ENCODE measurements at places on chromosomes 13 and 19.

GRCh38 chr19:40822161-40822560 is 23.2 kb downstream of the EGLN2 start:
- no peak for DNase-seq

DNA sequence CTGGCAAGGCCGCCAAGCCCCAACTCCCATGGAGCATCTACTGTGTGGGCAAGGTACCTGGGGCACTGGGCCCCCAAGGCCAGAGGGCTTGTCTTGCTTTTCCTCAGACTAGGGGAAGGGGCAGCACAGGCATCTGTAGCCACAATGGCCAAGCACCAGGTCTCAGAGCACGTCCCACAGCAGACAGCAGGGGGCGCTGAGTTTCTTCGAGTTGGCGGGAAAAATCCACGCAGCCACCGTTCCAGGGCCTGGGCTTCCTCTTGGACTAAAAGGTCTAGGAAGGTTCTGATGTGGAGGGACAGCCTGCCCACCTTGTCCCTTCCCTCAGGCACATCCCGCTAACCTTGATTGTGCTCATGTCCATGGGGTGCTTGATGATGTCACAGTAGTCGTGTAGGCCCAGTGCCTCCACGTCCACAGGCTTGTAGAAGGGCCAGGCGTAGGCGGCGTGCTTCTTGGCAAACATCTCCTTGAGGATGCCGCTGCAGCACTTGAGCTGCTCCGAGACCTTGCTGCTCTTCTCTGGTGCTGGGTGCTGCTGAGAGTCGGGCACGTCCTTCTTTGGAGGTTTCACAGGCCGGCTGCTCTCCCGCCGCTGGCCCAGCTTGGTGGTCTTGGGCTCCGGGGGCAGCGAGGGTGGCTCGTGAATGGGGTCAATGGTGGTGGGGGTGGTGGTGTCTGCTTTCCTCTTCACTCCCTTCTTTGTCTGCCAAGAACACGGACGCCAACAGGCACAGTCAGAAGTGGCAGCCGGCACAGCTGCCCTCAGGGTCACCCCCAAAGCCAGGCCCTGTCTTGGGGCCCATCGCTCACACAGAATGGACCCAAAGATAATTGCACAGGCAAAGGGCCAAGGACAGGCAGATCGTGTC is 32.0 kb upstream of the EPHX3 start:
- peak; percentile 80 for DNase-seq

DNA sequence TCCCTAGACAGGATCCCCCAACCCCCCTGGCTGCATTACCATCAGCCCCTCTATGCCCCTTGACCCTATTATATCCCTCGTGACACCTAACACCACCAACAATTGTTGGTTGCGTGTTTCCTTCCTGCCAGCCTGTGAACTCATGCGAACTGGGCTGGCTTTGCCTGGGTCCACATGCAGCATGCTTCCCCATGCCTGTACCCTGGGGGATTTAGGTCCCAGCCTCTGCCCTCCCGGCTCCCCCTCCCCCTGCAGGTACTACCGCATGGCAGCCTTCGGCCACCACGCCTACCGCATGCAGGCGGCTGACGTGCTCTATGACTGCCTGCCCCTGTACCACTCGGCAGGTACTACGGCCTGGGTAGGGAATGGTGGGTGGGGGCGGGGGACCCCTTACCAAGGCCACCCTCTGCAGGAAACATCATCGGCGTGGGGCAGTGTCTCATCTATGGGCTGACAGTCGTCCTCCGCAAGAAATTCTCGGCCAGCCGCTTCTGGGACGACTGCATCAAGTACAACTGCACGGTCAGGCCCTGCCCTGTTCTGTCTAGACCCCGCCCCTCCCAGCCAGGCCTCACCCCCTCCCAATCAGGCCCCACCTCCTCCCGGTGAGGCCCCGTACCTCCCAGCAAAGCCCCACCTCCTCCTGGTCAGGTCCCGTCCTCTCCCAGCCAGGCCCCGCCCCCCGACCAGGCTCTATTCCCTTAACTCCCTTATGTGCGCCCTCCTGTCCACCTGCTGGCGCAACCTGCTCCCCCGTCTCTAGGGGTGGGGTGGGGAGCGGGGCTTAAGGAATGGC is 18.5 kb downstream of the SLC27A1 start:
- DNase-seq = peak; percentile 75

DNA sequence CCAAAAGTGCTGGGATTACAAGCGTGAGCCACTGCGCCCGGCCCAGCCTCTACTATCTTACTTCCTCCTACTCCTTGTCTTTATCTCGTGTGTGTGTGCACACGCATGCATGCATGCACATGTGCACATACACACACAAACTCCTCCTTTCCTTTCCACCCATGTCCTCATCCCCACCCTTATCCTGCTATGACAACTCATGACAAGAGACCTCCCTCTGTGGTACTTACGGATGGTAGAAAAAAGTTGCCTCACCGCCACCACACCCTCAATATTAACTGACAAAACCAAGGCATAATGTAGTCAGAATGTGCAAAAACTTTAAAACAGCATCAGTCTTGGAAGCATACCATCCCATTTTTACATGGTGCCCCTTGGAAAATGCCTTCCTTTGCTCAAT is 15.9 kb upstream of the EEF1AKMT1 start:
- DNase-seq = no peak

DNA sequence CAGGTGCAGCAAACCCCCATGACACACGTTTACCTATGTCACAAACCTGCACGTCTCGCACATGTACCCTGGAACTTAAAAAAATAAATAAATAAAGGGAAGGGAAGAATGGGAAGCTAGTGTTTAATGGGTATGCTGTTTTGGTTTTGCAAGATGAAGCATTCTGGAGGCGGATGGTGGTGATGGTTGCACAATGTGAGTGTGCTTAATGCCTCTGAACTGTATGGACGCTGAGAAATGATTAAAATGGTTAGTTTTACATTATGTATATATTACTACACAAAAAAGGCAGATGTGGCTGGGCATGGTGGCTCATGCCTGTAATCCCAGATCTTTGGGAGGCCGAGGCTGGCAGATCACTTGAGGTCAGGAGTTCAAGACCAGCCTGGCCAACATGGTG is 17.8 kb downstream of the NFILZ start:
- DNase-seq = no peak

- DNase-seq = no peak
Observed at GRCh38 chr19:2230807-2231533, 5.2 kb downstream of the PLEKHJ1 start.

- no peak for DNase-seq
Observed at GRCh38 chr19:14019100-14019499, 8.8 kb upstream of the RLN3 start.

- no peak for DNase-seq
Observed at GRCh38 chr19:44585371-44586133, 27.8 kb upstream of the IGSF23 start.

Data from stimulated activated CD4-positive, alpha-beta T cell treated with anti-CD3 and anti-CD28 coated beads, Interleukin-4, amount 100 ng/mL, for 24 hours (primary cell).